ENCODE measurements at places on chromosomes 1 and 21.

GRCh38 chr1:113136476-113136875 is 63.5 kb downstream of the LRIG2 start:
- no peak for DNase-seq

- no peak for DNase-seq
Measured at GRCh38 chr1:170731566-170732251, 67.8 kb downstream of the PRRX1 start.

- DNase-seq = no peak
Measured at GRCh38 chr1:201636510-201636971, 97.6 kb downstream of the NAV1 start.

- DNase-seq = no peak
Measured at GRCh38 chr1:26127235-26128163, 15.9 kb downstream of the PDIK1L start.

DNA sequence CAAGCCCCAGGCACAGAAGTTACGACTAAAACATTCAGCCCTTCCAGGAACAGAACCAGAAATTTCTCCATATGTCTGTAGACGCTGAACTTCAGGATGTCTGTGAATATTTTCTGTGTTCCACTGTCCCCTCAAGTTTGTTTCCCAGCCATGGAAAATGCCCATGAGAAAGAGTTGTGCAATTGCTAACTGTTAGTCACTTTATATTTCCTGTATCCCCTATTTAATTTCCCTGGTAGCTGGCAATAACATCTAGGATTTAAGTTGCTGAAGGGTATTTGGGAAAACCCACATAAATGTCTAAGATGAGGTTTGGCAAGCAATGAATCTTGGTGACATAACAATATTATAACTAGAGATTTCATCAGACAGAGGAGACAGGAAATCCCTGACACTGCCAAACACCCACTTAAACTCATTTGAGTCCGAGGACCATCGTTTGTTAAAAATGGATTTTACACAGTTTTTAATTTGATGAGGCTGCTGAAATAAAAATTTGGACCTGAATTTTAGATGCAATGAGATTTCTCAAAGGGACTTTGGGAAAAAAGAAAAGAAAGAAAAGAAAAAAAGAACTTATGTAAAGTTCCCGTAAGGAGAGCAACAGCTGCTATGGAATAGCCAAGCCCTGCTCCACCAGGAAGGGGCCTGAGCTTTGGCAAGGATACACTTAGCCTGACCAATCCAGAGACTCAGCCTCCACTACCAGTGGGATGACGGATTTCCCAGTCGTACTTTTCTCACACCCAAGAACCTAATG is 21.8 kb upstream of the ERRFI1 start:
- DNase-seq = no peak

DNA sequence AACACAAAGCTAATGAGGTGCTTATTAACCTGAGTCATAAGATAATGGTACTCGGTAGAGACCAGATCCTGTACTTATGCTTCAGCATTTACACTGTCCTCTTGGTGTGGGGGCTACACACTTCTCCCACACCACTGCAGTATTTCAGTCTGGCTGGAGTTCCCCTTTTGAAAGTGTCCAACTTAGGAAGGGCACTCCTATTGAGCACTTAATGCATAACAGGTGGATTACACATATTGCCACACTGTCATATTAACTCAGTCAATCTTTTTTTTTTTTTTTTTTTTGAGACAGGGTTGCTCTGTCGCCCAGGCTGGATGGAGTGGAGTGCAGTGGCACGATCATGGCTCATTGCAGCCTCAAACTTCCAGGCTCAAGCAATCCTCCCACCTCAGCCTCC is 1.5 kb downstream of the GPATCH4 start:
- DNase-seq = no peak

GRCh38 chr1:25807480-25808390 is 7.7 kb downstream of the SELENON start:
- DNase-seq = no peak

DNA sequence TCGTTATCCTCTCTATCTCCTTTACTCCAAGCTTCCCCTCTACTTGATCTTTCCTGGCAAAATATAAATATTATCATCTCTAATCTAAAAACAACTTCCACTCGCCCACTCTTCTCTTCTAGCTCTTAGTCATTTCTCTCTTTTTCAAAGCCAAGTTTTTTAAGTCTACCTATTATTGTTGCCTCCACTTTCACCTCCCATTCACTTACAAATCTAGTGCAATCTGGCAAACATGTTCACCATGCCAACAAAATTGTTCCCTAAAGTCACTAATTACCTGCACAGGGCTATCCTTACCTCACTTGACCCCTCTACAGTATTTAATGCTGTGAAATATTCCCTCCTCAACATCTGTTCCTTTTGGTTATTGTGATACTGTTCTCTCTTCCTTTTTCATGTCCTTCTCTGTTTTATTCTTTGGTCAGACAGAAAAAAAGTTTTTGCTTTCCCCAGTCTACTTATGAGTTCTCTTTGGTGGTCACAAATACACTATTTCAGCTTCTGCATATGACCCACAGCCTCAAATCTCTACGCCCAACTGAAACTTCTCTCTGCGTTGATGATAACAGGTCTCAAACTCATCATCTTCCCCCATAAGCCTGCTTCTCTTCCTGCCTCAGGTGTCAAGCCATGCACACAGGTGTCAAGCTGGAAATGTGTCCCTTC is 31.9 kb upstream of the RAP1A start:
- no peak for DNase-seq

- no peak for DNase-seq
Measured at GRCh38 chr1:58718435-58718834, 18.6 kb upstream of the MYSM1 start.

- no peak for DNase-seq
Measured at GRCh38 chr1:11592752-11593151, 61.5 kb downstream of the FBXO2 start.

GRCh38 chr1:170634293-170634692 is 29.6 kb upstream of the PRRX1 start:
- no peak for DNase-seq

DNA sequence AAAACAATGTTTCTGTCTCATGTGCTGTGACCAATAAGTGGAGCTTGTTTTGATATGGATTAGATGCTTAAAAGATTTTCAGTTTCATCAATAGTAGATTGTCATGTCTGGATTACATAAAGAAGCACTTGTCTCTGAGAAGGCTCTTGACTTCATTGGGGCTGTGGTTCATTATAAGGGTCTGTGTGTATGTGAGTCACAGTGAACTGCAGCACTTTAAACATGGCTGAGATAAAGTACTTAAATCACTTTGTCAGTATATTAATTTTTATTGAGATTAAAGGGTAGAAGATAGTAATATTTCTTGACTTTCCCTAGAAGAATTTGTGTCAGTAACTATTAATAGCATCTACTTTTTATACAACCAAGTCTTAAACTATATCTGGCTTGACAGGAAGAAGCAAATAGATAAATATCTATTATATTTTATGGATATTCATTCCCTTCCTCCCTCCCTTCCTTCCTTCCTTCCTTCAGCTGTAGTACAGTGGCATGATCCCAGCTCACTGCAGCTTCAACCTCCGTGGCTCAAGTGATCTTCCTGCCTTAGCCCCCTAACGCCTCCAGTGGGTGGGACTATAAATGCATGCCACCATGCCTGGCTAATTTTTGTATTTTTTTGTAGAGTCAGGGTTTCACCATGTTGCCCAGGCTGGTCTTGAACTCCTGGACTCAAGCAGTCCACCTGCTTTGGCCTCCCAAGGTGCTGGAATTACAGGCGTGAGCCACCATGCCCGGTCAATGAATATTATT is 48.8 kb downstream of the ZFYVE9 start:
- no peak for DNase-seq

DNA sequence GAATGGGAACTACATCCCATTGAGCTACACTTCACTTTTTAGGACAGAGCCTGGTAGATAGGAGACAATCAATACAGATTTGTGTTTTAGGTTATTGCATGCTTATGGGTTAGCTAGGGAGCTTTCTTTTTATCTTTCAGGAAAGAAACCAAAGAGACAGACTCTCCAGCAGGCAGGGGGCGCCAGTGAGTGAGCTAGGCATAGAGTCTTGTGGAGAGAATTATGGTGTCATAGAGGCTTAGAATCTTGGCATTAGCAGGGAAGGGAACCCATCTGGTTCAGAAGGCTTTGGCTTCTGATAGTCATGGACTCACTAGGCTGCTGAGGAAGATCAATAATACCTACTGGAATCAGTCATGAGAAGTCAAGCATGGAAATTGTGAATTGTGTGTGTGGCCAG is at the start of gene SMCP:
SMCP (plus strand) TSS at position 281 of the 400 bp plus-strand sequence. CDS start 6,101 bp downstream, outside the sequence.
- no peak for DNase-seq

DNA sequence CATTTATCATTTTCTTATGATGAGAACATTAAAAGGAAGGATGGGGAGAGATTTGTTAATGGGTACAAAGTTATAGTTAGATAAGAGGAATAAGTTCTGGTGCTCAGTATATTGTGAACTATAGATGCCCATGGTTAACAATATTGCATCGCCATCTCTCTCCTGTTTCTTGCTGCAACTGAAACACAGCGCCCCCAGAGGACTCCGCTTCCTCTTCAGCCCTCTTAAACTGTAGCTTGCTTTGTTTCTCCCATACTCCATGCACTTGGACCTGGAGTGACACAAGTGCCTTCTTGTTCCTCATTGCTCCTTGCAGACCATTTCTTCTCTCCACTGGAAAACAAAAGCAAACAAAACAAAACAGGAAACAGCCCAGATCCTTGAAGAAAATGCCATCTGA is 70.1 kb upstream of the NTPCR start:
- no peak for DNase-seq

DNA sequence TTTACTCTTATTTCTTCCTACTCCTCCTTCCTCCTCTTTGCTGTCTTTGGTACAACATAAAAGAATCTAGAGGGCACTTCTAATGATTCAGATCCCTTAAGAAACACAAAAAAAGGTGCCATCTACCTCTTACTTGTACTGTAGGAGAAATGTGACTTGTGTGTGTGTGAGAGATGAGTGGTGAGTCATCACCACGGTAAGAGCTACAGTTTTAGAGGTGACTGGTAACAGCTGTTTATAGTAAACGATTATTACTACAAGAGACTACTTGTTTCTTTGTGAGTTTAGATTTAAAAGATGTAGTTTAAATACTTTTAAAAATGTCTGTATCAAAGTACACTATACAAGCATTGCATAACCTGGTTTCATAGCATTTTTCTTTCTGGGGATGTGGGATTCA is 40.4 kb downstream of the SLC35D1 start:
- DNase-seq = no peak

DNA sequence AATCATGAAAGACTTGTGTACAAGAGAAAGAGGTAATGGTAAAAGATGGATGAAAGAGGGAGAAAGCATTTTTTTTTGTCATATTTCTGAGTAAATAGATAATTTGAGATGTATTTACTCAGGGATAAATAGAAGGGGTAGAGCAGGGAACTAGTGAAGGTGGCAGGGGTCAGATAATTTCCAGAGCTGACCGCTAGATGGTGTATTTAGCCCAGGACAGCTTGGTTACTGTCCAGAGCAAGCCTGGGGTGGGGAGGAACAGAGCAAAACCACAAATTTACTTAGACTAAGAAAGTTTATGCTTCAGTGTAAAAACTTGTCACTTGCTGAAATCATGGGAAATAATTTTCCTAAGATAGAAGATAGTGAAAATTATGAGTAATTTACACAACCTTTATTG is 91.5 kb downstream of the XCL2 start:
- DNase-seq = no peak

GRCh38 chr1:224733027-224733911 is 117.2 kb downstream of the CNIH3 start:
- no peak for DNase-seq

- DNase-seq = peak; percentile 30
Measured at GRCh38 chr1:150574260-150575071, 4.9 kb downstream of the MCL1 start.

DNA sequence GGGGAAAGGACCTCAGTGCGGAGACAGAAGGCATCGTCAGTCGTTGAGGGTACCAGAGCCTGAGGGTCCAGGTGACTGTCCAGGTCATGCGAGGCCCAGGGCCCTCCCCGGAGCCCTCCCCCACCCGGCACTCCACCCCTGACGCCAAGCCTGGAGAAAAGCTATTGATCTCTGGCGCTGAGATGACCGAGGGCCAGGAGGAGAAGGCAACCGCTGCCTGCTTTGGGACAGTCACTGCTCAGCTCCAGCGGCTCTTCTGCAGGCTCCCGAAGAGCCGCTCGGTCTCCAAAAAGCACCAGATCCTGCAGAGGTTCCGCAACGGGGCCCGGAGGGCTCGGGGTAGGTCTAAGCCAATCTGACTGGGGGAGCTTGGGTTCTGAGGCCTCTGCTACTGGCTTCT is 10.9 kb downstream of the RASSF5 start:
- DNase-seq = no peak

DNA sequence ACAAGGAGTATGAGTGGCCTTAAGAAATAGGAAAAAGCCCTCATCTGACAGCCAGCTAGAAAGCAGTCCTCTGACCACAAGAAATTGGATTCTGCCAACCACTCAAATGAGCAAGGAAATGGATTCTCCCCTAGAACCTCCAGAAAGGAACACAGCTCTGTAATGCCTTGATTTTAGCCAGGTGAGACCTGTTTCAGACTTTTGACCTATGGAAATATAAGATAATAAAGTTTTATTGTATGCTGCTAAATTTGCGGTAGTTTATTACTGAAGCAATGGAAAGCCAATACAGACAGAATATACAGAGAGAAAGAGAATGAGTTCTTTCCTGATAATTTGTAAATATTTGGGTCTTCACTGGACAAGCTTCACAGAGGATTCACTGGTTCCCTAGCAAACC is 28.8 kb upstream of the SELE start:
- DNase-seq = no peak
